Naive thymus-derived CD8-positive, alpha-beta T cell (primary cell): ENCODE measurements at places on chromosomes 11 and 22. TPM values are rescaled to one million over a fixed set of nuclear protein-coding genes. Genes with fewer than 3 reads are reported as not detected.

GRCh38 chr11:66002648-66003225 lies 434 bp downstream of the BANF1 start:
- DNase-seq, result no peak

DNA sequence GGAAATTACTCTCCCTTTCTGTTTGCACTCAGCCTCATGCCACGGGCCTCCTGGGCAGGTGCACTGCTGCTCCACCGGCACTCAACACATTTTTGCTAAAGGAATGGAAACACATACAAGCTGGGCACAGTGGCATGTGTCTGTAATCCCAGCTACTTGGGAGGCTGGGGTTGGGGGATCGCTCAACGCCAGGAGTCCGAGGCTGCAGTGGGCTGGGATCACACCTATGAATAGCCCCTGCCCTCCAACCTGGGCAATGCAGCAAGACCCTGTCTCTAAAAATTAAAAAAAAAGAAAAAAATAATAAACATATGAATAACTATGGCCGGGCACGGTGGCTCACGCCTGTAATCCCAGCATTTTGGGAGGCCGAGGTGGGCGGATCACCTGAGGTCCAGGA lies 30.6 kb downstream of the RRP7A start:
- DNase-seq, result no peak

DNA sequence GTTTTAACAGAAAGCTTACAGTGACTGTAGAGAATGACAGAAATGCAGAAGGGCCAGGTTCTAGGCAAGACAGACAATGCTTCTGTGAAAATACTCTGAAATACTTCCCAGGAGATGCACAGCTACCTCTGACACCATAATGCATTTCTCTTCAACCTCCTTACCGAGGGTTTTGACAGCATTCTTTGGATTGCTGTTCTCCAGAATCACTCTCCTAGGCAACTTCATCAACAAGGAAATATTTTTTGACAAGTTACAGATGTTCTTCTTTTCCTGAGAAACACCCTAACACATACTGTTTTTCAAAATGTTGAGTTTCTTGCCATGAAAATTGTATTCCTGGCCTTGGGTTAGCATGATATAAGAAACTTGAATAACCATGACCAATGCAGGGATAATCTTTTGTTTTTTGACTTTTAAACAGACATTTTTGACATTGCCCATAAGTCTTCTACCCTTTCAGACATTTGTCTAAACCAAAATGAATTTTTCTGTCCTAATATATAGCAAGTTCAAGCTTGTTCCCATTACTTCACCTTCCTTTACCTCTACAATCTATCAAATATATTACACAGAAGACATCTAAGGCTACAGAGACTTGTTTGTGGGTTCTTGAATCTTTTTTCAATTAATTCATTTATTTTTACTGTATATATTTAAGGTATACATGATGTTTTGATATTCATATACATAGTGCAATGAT lies 108.1 kb downstream of the CCDC34 start:
- DNase-seq, result no peak

DNA sequence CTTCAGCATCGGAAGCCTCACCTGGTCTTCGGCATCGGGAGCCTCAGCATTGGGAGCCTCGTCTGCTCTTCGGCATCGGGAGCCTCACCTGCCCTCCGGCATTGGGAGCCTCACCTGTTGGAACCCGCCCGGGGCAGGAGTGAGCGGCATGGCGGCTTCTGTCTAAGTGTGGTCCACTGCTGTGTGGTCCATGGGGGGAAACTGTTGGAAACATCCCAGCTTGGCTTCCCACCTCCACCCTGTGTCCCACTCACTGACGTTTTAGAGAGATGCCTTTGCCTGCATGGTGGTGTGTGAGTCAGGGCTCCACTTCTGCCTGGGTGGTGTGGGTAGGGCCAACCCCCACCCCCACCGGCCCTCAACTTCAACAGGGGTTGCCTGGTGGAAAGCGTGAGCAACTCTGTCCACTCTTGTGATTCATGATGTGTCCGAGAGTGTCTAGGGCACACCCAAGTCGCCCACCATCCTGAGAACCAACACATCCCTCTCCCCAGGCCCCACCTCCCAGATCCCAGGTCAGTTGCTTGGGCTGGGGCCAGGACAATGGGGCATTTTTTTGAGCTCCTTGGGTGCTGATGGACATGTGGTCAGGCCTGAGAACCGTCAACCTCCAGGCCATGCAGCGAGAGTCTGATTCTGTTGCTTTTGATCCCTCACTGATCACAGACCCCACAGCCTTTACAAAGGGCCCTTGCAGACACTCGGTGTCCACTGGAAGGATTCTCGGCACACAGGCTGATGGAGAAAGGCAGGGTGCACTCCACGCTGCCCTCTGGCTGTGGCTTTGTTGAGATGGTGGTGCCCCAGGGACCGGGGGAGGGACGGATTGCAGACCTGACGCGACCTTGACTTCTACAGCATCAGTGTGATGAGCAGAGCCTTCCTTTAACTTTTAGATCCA lies 406.7 kb downstream of the TBC1D22A start:
- no peak for DNase-seq

DNA sequence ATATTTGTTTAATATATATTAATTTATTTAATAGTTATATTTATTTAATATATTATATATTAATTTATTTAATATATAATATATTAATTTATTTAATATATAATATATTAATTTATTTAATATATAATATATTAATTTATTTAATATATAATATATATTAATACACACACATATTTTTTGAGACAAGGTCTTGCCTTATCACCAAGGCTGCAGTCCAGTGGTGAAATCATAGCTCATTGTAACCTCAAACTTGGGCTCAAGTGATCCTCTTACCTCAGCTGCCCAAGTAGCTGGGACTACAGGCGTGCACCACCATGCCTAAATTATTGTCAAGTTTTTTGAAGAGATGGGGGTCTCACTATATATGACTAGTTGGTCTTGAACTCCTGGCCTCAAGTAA lies 51.4 kb upstream of the DDI1 start:
- no peak for DNase-seq

DNA sequence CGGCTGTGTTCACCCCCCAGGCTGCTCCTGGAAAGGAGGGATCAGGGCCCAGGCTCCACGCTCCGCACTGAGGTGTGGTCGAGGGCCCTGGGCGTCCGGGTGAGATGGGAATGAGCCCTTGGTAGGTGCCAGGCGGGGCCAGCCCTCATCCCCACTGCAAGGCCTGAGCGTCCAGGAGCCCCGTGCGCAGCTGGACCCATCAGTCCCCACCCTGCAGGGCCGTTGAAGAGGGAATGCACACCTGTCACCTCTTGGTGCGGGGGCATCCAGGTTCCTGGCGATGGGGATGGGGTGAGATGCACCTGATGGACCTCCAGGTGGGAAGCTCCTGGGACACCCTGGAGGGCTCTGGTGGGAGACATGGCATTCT lies 72.2 kb downstream of the KCNQ1 start:
- no peak for DNase-seq

GRCh38 chr11:72646472-72646871 lies 27.8 kb downstream of the PDE2A start:
- no peak for DNase-seq

The ASRGL1 gene
- total RNA-seq, result 7.5 TPM

The MOV10L1 gene
- not detected for total RNA-seq

DNA sequence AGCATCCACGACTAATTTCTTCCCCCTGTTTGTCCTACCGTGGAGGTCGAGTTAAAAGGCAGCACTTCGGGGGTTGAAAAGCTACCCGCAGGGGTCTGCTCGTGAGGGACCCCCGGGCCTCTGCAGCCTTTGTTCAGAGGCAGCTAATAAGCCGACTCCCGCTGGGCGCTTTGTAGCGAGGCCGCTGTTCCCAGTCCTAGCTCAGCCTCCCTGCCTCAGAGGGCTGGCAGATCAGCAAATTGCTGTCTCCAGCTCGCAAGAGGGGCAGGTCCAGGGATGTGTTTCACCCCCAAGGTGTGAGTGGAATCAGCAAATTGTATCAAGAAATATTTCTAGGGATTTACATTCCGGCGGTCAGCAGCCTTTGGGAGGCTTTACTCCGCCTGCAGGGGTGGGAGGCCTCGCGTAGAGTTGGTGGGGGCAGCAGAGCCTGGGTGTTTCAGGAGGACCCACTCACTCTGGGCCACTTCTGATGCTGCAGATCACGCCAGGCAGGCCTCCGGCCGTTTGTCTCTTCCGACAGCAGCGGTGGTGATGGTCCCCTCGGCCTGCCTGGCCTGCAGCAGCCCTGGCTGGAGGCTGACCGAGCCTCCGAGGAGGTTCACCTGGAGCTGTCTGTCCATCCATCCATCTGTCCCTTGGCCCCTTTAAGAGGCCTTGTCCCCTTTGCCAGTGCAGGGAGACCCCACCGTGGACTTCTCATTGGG lies 21.6 kb upstream of the KCNQ1OT1 start:
- no peak for DNase-seq

DNA sequence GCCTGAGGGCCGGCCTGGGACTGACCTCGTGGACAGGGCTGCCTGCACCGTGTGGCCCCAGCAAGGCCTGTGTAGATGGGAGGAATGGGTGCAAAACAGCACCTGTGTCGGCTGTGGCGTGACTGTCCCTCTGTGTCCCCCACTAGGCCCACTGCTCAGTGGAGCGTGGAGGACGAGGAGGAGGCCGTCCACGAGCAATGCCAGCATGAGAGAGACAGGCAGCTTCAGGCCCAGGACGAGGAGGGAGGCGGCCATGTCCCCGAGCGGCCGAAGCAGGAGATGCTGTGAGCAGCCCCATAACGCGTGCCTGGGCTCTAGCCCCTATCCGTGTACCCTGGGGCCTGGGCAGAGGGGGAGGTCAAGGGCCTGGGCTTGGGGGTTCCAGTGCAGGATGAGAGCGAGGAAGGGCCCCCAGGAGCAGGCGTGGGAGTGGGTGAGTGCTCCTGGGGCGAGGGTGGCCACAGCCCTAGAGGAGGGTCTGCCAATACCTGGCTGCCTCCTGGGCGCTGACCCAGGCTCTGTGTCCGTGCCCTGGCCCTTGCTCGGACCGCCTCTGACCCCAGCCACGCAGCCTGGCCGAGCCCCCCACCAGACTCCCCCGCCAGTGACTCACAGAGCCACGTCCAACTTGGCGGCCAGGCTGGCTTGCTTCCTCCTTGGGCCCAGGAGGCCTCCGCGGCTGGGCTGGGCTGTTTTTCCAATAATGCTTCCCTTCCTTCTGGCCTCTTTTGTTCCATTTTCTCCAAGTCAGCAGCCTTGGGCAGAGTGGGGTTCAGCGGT lies 11.6 kb downstream of the PRR33 start:
- DNase-seq, result no peak

DNA sequence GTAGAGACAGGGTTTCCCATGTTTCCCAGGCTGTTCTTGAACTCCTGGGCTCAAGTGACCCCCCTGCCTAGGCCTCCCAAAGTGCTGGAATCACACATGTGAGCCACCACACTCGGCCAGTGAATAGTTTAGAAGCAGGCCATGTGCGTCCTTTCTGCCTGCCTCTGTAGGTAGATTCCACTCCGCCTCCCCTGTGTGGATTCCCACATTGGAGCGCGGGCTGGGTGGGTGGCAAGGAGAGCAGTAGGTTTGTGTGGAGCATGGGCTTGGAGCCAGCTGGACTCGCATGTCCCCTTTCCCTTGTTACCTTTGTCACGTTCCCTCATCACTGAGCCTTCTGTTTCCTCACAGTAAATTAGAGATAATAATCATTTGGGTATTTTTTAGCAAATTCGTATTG lies 21.7 kb downstream of the PPFIA1 start:
- DNase-seq, result no peak

- DNase-seq, result no peak
Observed at GRCh38 chr11:61480994-61481335, 27.6 kb upstream of the LRRC10B start.

DNA sequence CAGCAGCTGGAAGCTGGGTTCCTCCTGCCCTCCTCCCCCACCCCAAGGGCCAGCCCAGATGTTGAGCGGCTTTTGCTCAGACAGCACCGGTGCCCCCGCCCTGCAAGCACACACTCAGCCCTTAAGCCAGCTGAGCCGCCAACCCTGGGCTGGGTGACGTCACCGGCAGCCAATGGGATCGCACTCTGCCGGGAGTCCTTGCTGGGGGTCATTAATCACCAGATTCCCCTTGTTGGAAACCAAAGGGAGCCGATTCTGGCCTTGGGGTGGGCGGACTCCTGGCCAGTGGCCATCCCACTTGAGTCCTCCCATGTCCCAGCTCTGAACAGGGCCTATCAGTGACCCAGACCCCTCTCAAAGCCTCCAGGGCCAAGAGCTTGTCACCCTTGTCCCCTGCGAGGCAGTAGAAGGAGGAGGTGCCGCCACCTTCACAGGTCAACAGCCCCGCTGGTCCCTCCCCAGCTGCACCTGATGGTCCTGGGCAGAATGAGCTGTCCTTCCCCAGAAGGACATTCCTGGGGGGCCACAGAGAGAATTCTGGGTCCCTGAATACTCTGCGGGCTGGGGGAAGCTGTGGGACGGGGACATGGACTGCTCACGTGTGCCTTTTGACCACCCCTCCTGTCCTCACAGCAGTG lies 7.4 kb downstream of the DUSP8 start:
- DNase-seq, result no peak

DNA sequence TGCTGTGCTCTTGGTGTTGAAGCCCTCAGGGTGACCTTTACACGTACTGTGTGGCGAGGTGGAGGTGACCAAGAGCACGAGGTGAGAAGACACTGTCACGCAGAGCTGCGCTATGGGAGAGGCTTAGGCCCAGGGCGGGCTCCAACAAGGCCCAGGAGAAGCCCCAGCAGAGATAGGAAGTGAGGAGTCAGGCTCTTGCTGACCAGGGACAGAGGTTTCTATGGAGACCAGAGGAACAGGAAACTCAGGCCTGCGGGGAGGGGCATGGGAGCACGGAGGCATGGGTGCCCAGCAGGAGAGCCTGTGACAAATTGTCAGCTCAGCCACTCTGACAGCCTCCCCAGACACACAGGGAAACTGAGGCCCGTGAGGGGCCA lies 15.8 kb downstream of the DGKZ start:
- DNase-seq, result no peak

- no peak for DNase-seq
Observed at GRCh38 chr11:117072517-117073461, 25.4 kb downstream of the SIK3 start.

The C11orf42 gene
- total RNA-seq, result not detected

DNA sequence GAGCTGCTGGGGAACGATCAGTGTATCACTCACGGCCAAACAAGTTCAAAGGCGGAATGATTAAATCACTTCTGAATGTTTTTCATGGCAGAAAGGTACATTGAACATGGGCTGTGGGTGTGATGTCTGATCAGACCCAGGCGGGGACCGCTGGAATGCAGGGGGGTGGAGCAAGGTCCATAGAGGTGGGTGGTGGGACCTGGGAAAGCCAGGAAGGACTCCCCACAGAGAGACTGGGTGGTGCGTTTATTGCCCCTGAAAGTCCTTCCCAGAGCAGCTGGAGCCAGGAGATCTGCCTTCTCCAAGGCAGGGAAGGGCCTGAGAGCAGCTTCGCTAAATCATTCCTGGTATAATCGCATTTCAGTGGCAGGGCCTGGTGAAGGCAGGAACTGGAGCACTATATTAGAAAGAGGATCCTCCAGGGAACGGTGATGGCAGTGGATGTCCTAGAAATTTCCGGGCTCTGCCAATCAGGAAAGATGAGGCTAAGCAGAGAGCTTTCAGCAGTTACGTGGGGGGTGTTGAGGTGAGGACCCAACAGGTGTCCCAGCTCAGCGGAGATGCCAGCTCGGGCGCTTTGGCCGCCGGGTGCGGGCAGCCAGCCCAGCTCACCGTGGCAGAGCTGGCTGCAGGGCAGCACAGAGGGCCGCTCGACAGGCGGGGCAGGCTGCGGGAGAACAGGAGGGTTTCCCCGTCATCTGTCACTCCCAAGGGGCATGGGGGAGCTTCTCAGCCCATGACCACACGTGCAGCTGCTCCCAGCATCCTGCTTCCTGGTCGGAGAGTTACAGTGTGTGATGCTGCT lies 271.7 kb downstream of the CTTN start:
- DNase-seq, result no peak

The CENATAC gene
- 141 TPM for total RNA-seq

GRCh38 chr11:101723371-101723770 lies 139.6 kb upstream of the TRPC6 start:
- no peak for DNase-seq
